ENCODE measurements at places on chromosomes 1 and 21.

DNA sequence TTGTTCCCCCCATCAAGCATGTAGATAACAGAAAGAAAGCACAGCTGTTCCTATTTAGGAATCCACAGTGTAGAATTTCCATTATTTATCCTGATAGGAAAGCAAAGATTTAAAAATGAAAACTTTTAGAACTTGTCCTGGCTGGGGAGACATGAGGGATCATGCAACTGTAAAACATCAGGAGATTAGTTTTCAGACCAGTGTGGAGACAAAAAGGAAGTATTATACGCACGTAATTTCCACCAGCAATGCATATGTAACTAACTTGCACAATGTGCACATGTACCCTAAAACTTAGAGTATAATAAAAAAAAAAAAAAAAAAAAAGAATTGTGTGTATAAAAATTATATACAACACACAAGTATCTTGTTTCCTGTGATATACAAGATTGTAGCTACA lies 172.4 kb downstream of the NEGR1 start:
- no peak for DNase-seq

DNA sequence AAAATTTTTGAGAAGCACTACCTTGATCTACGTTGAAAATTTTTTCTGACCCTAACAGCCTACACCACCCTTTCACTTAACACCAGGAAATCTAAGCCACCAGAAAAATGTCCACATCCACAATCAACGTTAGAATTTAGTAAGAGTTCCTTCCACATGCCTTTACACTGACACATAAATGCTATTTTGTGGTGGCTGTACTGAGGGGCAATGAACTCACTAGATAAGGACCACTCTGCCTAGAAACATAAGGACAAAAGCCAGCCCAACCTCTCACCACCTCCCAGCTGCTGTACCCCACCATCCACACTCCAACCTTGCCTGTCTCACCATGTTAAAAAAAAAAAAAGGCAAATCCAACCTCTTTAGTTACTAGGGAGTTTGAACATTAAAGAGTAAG lies 29.8 kb downstream of the PARP1 start:
- DNase-seq: no peak

- DNase-seq: no peak
These were observed 14.7 kb downstream of the RAB42 start for GRCh38 chr1:28606771-28607170.

GRCh38 chr1:80384959-80385358 lies 1378.4 kb upstream of the ADGRL4 start:
- DNase-seq: no peak

DNA sequence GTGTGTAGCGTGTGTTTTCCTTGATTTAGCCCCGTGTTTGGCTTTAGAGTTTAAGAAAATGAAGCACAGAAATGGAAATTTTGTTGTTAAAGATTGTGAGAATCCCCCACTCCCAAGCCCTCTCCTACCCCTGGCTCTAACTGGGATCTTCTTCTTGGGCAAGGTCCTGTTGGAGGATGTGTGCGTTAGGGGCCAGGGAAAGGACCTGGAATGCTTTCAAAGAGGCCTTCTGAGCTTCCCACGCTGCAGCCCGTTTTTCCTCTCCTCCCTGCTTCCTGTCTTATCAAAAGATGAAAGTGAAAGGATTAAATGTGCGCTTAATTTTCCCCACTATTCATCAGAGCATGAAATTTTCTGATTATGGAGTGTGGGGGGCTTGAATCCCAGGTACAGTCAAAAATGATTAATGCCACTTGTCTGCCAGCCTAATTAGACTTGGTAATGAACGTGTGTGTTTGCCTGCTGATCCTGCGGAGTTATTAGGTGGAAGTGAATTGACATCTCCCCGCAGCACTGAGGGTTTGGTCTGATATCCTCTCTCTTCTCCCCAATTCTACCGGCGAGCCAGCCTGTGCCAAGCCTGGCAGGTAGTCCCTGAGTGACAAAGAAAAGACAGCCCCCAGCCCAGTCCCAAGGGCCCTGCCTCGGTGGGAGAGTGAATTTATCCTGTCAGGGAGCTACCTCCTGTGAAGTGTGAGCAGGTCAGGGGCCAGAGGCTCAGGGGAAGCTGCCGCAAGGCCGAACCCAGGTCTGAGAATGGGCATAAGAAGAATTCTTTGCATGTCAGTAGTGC lies 4.9 kb downstream of the RASSF5 start:
- DNase-seq: no peak

DNA sequence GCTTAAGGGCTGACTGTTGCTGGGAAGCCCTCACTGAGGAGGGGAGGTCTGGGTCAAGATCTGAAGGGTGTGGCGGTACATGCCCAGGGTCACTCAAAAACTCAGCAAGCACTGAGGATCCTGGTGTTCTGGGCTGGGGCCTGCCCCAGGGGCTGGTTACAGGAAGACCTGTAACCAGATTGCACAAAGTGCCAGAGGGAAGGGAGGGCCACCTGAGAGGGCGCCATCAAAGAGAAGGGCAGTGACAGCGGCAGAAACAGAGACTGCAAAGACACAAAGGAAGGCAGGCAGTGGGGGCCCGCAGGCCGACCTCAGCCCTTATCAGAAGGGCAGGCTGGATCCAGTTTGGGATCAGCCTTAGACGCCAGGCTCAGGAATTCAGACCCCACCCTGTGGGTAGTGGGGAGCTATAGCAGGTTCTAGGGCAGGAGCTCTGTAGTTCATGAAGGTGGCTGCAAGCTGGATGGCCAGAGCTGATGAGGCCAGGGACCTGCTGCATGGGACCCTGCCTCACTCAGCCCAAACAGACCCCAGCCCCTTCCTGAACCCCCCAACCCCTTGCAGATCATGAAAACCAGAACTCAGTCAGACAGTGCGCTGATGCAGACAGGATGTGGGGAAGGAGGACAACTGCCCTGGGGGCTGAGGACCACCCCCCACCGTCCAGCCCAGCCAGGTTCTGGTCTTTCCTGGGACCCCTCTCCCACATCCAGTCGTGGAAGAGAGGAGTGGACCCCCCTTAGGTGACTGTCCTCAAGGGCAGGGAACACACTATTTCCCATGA lies 3.9 kb downstream of the SH2D5 start:
- no peak for DNase-seq

DNA sequence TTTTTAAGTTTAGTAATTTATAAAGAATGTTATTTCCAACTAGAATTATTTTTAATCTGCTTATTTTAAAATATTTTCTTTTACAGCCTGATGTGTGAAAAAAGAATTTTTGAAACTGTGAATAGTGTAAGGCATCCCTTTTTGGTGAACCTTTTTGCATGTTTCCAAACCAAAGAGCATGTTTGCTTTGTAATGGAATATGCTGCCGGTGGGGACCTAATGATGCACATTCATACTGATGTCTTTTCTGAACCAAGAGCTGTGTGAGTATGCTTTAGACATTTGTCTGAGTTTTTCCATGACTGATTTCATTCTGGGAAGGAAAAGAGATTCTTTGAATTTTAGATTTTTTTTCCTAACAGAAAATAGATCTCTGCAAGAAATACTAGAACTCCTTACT lies 77.9 kb downstream of the GTF2B start:
- no peak for DNase-seq

GRCh38 chr1:2777424-2778219 lies 23.9 kb downstream of the TTC34 start:
- DNase-seq: no peak
